Fibroblast of lung (primary cell): ENCODE measurements at places on chromosomes 11 and 22.

DNA sequence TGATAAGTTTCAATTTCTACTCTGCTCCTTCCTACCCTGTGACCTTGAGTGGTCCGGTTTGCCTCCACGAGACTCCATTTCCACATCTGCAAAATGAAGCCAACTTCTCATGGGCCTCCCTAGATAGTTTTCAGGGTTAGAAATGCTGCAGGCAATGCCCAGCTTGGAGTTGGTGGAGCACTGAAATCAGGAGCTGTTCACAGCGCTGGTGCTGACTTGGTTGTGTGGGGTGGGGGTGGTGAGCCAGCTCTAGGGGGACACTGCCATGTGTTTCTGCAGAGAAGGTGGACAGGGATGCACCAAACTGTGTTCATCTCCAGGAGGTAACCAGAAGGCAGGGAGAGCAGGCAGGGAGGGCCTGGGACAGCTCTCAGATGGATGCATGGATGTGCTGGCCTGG is 37.0 kb downstream of the SGSM1 start:
- no peak for DNase-seq

DNA sequence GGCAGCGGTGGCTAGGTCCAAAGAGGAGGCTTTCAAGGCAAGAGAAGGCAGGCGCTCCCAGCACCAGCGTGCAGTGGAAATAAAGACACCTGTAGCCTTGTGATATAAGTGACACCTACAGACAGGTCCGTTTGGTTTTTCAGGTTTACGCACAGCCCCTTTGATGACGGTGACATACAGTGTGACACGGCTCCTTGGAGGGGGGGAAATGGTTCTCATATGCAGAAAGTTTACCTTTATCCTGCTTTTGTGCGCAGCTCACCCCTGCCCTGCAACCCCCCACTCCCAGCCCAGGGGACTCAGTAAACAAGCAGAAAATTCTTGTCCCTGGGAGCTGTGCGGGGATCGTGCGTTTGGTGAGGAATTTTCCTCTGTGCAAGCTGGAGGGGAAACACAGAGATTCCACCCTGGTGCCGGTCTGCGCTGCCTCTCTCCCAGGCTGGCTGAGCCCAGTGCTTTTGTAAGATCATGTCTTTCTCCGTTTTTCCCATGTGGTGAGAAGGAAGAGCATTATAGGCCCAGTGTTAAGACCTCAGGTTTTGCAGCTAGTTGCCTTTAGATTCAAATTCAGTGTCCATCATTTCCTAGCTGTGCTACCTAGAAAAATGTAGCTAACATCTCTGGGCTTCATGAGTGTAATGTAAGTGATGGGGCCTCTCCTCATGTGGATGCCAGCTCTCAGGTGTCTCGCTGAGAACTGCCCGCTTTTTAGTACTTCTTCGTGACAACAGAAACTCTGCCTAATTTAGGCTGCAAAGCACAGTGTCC is at the start of gene ELF5:
TSS of gene ELF5 (minus strand) at position 113 of the 768 bp plus-strand sequence. CDS start 8,045 bp downstream, outside the sequence.
- no peak for DNase-seq

- DNase-seq = peak; percentile 59
These were observed 62.7 kb upstream of the ARHGAP42 start for GRCh38 chr11:100624346-100624745.

DNA sequence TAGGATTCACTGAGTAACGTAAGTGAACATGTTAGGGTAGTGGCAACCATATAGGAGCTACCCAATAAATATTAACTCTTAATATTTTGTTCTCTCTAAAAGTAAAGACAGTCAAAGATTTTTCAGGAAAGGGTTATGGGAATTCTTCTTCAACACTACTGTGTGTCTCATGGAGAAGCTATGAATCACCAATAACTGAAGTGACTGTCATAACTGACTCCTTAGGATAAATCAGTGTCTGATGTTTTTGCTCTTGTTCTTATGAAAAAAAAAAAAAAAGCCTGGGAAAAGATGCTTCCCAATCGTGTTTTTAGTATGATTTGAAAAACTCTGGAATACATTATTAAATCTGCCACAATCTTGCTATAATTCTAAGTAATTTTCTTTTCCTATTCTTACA is 111.2 kb upstream of the CEP126 start:
- no peak for DNase-seq

DNA sequence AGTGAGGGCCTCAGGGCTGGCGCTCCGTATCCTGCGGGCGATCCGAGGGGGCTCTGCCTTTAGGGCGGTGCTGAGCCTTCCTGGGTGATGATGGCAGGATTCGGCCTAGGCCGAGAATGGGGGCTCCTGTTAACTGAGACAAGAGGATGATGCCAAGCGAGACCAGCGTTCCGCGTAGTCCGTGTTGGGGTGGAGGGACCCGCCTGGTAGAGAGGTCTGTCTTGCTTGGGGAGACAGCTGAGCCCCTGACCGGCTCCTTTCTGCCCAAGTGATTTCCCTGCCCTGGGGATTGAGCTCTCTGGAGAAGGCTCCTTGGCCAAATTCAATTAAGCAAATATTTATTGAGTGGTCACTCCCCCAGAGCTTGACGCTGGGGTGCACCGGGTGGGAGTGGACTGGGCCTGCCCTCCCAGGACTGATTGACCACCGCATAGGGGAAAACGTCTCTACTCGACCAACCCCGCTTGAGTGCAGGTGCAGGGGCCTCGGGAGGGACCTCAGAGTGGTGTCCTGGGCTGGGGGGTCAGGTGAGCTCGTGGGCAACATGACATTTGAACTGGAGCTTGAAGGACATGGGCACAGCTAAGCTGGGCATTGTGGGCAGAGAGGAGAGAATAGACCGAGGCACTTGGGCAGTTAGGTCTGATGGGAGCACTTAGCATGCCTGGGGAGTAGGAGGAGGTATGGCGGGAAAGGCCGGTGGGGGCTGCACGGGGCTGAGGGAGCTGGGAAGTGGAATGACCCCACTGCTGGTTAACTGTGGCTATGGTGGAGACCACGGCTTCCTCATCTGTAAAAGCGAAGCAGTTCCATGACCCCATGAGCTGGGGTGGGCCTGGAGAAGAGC is 1.1 kb downstream of the GNAZ start:
- DNase-seq = no peak

DNA sequence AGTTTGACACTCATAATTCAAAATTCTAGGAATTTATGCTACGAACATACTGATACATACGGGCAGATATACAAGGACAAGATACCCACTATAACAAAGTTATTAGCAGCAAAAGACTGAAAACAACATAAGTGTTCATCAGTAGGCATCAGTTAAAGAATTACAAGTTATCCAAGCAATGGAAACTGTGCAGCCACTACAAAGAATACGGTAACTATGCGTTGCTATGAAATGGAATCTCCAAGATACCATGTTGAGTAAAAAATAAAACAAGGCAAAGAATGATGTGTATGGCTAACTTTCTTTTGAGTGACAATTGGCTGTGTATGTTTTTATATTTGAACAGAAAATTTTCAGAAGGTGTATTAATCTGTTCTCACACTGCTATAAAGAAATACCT is 151.7 kb downstream of the ADAMTS15 start:
- no peak for DNase-seq

DNA sequence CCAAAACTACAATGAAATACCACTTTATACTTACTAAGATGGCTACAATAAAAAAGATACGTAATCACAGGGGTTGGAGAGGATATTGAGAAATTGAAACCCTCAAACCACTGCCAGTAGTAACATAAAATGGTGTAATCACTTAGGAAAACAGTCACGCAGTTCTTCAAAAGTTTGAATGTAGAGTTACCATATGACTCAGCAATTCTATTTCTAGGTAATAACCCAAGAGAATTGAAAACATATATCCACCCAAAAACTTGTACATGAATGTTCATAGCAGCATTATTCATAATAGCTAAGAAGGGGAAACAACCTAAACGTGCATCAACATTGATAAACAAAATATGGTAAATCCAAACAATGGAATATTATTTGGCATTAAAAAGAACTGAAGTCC is 24.4 kb upstream of the PSMA1 start:
- DNase-seq = no peak

- DNase-seq = peak; percentile 81
These were observed 23.1 kb downstream of the A4GALT start for GRCh38 chr22:42697542-42698013.

DNA sequence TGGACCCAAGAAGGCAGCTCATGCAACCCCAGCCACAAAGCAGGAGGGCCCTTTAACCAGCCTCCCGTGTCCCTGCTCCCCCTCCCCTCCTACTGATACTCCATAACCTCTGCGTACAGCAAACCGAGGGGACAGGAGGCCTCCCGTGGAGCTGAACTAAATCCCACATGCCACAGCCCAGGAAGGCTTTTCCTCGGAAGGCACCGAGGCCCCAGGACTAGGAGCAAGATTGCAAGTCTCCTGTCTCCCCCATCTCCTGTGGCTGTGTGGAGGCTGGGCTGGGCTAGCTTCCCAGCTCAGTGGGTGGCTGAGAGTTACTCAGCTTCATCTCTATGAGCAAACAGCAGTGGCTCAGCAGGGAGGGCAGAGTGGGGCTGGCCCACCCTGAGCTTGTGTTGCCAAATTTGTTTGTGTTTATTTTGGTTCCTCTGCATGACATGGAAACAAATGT is 62.7 kb upstream of the NECTIN1 start:
- no peak for DNase-seq

- no peak for DNase-seq
These were observed 14.8 kb downstream of the FAM181B start for GRCh38 chr11:82718821-82719220.

DNA sequence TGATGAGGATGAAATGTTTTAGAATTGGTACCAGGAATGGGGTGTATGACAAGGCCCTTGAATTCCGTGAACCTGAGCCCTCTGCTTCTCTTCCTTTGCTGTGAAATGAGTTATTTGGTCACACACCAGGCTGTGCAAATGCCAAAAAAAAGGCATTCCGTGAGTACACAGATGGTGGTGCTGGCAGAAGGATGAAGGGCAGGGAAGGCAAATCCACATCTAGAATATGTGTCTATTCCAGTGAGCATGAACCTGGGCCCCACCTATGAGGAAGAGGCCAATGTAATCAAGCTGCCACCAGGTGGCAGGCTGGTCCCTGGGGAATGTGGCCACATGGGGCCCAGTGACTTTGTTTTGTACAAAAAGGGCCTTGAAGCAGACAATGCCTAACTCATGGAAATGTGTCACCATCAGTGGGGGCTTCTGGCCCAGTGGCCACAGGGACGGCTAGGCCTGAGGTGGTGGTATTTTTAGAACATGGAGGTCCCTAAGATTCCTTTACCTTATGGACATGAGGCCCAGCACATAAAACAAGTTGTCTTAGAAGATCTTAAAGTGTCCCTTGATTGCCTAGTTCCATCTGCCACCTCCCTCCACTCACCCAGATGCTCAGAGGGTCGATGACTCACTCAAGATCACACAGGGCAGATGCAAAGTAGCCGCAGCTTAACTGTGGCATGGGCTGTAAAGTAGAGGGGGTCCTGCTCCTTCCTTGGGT is 3.9 kb upstream of the RNF215 start:
- peak; percentile 72 for DNase-seq

- no peak for DNase-seq
These were observed at the start of gene NELL1 for GRCh38 chr11:20668844-20669819. NELL1 (plus strand) TSS chr11:20669586.

GRCh38 chr11:44320289-44320973 is 10.5 kb upstream of the ALX4 start:
- no peak for DNase-seq

DNA sequence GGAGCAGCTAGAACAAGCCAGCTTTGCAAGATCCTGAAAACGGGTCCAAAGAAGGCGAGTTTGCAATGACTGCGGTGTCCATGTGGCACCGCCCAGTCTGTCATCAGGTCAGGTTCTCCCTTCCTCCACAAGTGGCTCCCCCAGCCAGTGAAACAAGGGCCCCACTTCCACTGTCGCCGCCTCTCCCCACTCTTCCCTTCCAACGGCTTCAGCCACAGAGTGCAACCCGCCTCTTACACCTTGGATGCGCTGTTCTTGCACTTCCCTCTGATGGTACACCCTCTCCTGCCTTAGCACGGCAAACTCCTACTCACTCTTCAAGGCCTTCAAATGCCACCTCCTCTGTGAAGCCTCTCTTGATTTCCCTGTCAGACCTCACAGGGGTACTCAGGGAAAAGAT is 10.8 kb upstream of the TCF20 start:
- no peak for DNase-seq

GRCh38 chr11:2795491-2795991 is 90.0 kb downstream of the CDKN1C start:
- no peak for DNase-seq

- no peak for DNase-seq
These were observed 434.5 kb upstream of the CCDC90B start for GRCh38 chr11:83720675-83721074.

- DNase-seq = no peak
These were observed 4.7 kb downstream of the PRCP start for GRCh38 chr11:82895437-82896091.

GRCh38 chr11:73019449-73019848 is 122.7 kb downstream of the FCHSD2 start:
- no peak for DNase-seq

GRCh38 chr11:130633466-130633865 is 185.0 kb downstream of the ADAMTS15 start:
- peak; percentile 72 for DNase-seq

DNA sequence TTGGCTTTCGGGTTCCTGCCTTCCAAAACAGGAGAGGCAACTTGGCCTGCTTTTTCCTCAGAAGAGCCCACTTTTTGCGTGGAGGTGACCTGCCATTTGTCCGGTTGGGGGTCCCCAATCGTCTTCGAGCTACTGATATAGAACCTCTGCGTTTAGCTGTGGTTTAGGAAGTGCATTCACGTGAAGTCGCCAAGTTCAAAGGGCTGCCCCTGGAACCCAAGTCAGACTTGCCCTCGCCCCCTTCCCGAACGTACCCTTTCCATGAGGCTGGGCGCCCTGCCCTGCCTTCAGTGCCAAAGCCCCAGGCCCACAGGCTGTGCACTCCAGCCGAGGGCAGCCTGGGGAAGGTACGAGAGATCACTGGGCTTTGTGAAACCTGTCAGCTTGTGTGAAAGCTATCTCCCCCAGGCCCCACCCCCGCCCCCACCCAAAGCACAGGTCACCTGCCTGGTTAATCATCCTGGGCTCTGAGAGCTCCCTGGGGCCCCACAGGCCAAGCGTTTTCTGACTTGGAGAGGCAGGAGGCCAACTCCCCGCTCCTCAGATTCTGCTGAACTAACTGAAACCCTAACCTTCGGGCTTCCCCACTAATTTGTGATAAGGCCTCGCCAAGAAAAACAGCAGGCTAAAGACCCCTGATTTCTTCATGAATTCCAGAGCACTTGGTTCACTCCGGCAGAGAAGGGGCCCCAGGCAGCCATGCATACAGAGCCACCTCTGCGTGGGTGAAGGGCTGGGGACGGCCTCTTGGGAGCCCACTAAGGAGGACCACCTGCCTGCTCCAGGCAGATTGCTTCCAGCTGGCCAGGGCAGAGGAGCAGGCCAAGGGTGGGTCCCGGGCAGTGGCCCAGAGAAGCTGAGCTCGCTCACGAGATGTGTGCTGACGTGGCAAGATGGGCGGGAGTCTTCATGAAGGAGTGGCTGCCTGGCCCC is 25.8 kb upstream of the KCNQ1OT1 start:
- peak; percentile 46 for DNase-seq
